ENCODE measurements at places on chromosomes 5 and 9.

- no peak for DNase-seq
Measured at GRCh38 chr9:127826253-127826913, 23.7 kb downstream of the FPGS start.

DNA sequence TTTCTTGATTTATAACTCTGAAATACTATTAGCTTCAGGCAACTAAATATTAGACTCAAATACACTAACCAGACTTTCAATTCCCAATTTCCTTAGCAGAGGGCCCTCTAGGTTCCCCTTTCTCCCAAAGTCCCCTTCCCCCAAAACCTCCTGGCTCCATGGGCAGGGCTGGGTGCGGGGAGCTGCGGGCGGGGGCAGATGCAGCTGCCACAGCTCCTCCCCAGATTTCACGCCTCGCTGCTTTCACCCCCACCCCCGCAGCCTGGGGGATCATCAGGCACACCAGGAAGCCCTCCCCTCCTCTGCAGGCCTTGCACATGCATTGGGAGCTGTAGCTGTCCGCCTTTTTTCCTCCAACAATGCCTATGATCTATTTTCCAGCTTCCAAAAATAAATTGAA, 82.8 kb upstream of the SPATA31C2 start:
- no peak for DNase-seq

DNA sequence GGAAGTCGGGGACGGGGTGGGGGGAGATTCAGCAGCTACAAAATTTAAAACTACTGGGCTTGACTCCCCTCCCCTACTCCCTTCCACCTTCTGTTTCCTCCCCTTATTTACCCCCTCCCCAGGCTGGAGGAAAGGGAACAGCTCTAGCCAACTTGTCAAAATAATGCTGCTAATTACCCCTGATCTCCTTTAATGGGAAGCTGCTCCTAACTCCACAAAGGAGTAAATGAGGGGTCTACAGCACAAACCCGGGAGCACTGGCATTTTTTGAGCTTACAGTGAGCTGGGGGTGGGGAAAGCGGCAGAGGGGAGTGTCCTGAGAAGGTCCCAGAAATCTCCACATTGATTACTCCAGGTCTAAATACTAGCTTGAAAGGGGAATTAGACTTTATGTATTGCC, 3.1 kb downstream of the PTCH1 start:
- DNase-seq: no peak

DNA sequence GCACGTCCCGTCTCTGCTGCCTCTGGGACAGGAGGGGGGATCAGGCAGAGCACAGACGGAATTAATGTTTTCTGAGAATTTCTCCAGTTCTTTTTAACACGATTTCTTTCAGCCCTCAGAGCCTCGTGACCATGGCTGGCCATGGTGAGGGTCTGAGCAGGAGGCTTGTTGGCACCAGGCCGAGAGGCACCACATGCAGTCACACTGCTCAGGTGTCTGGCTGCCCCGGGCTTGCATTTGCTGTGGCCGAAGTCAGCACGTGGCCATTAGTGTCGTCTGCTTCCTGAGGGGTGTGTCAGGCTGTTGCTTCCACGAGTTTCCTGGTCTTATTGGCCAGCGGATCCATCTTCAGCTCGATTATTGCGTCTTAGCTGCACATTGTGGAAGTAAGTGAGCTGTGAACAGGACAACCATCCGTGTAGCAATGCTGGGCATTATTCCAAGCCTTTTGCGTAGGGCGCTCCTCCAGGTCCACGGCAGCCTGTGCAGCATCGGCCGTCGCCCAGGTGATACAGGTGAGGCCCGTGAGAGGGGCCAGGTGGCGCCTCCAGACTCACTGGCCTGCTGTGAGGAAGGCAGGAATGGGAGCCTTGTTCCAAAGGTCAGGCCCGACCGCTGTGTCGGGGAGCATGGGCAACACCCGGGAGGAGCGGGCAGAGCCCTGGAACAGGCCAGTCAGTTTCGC, 114.2 kb upstream of the CACNA1B start:
- DNase-seq: no peak

- DNase-seq: no peak
Measured at GRCh38 chr5:39520232-39520572, 95.4 kb upstream of the DAB2 start.

- no peak for DNase-seq
Measured at GRCh38 chr9:105259274-105259673, 14.8 kb downstream of the SLC44A1 start.

GRCh38 chr5:124648902-124649467, 97.5 kb downstream of the ZNF608 start:
- no peak for DNase-seq

- no peak for DNase-seq
Measured at GRCh38 chr5:124007675-124008398, 495.9 kb downstream of the CSNK1G3 start.

DNA sequence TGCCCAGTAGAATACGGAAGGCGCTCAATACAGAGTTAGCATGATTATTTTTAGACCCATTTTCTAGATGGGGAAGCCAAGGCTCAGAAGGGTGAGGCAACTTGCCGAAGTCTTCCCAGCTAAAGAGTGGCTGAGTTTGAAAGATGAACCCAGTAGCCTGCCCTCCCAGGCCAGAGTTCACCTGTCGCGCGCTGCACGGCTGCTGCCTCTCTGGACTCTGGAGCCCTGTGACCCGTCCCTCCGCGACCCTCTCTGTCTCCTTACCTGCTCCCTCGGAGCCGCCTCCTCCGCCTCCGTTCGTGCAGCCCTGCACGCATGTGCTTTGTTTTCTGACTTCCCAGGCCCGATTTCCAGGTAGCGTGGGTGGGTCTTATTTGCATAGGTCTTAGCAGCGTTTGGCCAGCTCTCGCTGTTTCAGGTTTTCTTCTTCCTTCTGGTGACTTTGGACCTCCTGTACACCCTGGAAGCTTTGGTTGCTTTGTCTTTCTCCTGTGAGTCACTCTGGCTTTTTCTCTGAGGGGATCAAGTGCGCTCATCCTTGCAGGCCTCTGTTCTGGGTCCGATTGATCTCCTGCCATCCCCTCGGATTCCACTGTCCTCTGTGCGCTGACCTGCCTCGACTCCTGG, at the start of gene RNF183:
TSS of gene RNF183 (minus strand) at position 585 of the 627 bp plus-strand sequence. CDS start 5,192 bp downstream, outside the sequence.
- DNase-seq: no peak

- DNase-seq: no peak
Measured at GRCh38 chr9:73026375-73026774, 73.5 kb upstream of the ALDH1A1 start.

DNA sequence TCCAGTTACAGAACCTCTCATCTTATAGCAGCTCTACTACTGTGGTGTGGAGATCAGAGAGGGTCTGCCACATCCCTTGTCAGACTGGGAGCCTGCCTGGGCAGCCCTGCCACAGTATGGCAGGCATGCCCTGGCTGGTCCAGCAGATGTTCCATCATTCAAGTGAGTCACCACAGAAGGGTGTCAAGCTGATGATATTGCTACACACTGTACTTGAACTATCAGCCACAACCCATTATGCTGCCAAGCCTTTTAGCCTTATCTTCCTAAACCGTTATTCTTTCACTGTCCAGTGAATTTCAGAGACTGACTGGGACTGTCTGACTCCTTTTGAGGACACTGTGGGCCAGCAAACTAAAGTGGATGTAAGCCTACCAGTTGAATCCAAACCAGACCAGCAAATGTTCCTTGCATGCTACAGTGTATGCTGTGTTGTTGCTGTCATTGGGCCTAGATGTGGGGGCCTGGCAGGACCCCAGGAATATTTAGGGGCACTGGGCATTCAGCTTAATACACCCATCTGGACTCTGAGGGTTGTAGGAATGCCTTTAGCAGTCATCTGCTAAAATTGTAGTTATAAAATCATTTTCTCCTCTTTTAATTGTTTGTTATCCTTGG, 202.6 kb downstream of the NR3C1 start:
- DNase-seq: no peak

- no peak for DNase-seq
Measured at GRCh38 chr5:88765798-88766197, 117.2 kb downstream of the MEF2C start.

- no peak for DNase-seq
Measured at GRCh38 chr9:102273952-102274351, 535.5 kb upstream of the GRIN3A start.

- no peak for DNase-seq
Measured at GRCh38 chr9:91421971-91422757, 1.5 kb downstream of the NFIL3 start.

GRCh38 chr9:97809666-97810344, 43.2 kb upstream of the FOXE1 start:
- DNase-seq: no peak

DNA sequence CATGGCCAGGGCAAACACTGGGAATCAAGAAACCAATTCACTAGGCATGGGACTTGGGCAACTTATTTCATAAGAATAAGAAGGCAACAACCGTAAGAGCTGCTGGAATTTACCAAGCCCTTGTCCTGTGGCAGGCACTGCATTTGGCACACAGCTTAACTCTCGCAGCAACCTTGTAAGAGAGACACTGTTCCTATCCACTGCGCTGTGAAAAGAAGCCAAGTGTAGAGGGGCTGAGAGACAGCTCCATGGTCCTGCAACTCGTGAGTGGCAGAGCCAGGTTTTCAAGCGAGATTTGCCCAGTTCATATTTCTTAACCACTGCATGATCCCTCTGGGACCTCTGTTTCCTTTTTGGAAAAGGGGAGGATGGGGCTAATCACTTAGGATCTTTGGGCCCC, 129.3 kb upstream of the STC2 start:
- DNase-seq: no peak

DNA sequence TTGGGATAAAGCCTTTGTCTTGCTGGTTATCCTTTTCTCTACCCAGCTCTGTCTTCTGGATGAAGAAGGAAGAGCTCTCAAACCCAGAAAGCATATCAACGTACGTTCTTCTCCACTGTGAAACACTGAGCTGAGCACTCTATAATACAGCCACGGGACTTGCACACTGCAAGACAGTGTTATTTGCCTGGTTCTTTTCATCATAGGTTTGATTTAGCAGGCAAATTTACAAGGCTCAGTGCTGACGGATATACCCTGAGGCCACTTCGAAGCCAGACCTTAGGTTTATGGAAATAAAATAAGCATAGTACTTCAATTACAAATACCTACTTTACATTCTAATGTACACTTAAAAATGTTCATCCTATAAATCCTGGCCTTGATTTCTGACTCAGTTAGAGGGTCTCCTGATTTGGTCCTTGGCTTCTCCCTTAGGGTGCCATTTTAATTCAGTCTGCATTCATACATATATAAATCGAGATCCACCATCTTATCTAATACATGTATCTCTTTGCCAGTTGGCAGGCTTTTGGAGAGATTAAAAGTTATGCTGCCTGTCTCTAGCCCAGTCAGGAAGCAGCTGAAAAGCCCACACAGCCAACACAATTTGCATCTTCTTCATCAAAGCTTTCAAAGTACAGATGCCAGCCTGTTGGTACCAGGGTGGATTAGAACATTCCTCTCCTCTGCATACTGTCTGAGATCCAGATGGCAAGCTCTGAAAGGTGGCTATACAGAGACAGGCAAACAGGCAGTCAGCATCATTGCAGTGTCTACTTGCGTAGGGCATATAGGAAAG, 194.4 kb downstream of the DEPDC1B start:
- DNase-seq: no peak

DNA sequence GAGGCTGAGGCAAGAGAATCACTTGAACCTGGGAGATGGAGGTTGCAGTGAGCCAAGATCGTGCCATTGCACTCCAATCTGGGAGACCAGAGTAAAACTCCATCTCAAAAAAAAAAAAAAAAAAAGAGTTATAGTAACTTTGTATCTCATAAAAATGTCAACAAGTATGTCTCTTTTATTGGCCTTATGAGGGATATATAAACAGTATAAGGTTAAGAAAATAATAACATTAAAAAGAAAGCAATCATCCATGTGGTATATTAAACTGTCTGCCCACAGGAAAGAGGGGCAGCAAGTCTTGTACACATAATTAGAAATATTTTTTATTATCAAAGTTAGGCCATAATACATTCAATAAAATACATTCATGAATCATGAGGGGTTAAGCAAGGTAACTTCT, 259.4 kb upstream of the KLF9 start:
- no peak for DNase-seq

GRCh38 chr5:74035521-74035937, 409.5 kb downstream of the ARHGEF28 start:
- no peak for DNase-seq

- DNase-seq: no peak
Measured at GRCh38 chr5:116942622-116943021, 368.0 kb upstream of the SEMA6A start.

DNA sequence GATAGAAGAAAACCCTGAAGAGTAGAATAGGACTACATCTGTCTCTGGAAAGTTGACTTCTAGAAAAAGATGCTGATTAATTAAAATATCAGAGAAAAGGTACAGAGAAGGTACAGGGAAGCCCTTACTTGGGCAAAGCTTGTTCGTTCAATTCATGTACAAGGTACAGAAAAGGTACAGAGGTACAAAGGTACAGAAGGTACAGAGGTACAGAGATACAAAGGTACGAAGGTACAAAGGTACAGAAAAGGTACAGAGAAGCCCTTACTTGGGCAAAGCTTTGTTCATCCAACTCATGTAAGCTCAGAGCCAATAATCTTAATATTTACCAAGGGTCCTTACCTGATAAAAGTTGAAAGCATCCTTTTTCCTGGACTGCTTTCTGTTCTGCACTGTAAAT, 182.3 kb downstream of the PCSK1 start:
- no peak for DNase-seq

DNA sequence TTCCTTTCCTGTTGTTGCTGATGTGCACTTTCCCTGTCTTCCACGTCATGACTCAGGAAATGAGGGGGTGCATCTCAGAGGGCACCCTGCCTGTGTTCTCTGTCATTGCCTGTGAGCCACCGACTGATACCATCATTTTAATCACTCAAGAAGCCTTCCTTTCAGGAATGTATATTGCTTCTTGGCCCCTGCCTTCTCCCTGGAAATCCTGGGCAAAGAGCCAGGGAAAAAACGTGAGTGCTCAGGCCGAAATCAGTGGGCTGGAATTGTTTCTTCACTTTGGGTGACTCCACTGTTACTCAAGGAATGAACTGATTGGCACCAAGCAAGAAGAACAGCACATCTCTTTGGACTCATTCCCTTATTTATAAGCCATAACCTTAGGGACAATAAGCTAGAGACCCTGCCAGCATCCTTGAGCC, 126.1 kb downstream of the SNX18 start:
- no peak for DNase-seq

DNA sequence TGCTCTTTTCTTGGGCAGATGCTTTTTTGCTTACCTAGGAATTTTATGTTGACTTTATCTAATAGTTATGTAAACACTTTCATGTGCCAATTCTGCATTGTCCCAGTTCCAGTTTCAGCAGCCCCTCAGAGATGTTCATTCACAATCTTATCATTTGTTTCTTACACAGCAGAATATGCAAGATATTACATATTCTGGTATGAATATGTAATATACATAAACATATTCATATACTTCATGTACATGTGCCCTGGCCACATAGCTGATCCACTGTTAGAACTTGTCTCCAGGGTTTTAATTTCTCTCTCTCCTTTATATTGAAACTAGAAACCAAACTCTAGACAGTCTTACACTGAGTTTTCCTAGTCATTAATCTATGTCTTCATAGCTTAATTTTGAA, 90.2 kb upstream of the PARP8 start:
- no peak for DNase-seq

DNA sequence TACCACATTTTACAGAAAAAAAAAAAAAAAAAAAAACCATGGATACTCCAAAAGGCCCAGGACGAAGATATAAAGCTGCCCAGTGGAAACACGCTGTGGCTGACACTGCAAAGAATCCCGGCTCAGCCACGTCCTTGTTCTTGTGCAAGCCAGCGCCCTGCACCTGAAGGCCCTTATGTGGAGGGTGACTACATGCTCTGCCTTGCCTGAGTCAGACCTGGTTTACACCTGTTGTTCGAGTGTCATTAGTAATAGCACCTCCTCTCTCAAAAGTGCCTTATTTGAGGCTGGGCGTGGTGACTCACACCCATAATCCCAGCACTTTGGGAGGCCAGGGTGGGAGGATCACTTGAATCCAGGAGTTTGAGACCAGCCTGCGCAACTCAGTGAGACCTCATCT, 54.3 kb upstream of the ZSWIM6 start:
- no peak for DNase-seq

Measured in amygdala (tissue), 56 donors.